ENCODE measurements at places on chromosomes 12 and 14.
A peak's percentile ranks its signal among the peaks of the same experiment; 100 is the strongest.

GRCh38 chr14:55921511-55921910, 196.7 kb upstream of the PELI2 start:
- no peak for DNase-seq

- DNase-seq: no peak
Measured at GRCh38 chr14:104804481-104805325, 3.8 kb downstream of the ZBTB42 start.

GRCh38 chr14:34713681-34714319, 593 bp downstream of the CFL2 start:
- no peak for DNase-seq

DNA sequence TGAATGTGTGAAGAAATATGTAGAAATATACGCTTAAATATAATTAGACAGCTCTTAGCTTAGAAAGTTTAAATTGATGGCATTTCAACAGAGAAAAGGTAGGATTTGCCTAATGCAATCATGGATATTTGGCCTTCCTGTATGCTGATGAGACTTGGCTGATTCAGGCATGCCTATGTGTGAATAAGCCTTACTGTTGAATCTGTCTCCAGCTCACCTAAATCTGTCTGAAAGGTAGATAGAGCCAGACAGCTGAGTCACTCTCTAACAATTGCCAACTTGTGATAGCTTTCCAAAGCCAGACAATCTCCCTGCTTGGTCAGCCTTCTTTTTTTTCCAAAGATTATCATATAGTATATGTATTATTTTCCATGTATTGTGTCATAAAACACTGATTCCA, 92.8 kb upstream of the FLRT2 start:
- DNase-seq: no peak

DNA sequence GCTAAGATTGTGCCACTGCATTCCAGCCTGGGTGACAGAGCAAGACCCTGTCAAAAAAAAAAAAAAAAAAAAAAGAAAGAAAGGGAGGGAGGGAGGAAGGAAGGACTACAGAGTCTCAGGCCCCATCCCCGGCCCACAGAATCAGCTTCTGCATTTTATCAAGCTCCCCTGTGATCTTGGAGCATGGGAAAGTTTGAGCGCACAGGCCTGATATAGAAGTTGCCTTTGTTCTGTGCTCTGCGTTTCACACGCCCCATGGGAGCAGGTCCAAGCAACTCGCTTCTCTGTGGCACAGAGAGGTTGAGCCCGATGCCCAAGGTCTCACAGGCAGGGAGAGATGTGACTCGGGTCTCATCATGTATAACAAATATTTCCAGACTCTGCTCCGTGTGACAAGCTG, 101.8 kb downstream of the PHETA1 start:
- no peak for DNase-seq

GRCh38 chr14:58901826-58902225, 264.1 kb downstream of the DACT1 start:
- no peak for DNase-seq

DNA sequence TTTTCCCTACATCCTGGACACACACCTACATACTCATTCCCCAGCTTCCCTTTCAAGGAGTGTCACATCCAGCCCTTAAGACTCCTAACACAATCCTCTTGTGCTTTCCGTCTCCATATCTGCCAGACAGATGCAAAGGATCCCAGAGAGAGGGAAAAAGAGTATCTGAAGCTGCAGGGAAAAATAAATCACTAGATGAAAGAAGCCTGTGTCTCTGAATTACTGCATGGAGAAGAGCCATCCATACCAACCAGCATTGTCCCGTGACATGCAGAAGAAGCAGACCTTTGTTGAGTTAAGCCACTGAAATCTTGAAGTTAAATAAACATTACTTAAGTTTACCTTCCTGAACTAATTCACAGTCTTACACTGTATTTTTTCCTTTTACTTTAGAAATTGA, 54.6 kb downstream of the GTF2A1 start:
- DNase-seq: no peak

DNA sequence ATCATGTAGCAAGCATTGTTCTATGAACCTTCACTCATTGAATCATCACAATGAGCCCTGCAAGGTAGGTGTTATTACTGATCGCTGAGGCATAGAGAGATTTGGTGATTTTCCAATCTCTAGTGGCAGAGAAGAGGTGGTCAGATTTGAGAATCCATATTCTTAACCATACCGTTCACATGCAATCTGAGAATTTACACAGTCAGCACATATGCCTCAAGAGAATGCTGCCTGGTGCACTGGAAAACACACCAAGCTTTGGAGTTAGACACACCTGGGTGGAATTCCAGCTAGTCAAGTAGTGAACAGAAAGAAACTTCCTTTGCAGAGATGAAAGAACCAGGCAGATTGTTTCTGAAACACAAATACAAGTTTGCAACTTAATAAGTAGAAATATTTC, 94.1 kb downstream of the LGR5 start:
- no peak for DNase-seq

GRCh38 chr14:69152181-69152901, 578 bp downstream of the DCAF5 start:
- DNase-seq: peak; percentile 28

DNA sequence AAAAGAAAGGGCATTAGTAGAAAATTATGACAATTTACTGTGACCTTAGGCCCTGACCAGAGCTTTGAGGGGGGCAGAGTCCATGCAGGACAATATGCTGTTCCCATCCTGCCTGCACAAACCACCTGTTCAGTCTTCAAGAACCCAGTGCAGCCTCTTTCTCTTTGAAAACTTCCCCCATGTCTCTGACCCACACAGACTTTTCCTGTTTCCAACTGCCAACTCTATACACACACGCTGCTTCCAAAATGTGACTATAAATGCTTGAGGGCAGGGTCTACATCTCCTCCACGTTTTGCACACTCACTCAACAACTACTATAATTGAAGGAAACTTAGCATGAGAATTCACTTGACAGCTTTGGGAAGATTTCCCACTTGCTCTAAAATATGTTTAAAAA, 36.6 kb upstream of the SYCP3 start:
- no peak for DNase-seq

DNA sequence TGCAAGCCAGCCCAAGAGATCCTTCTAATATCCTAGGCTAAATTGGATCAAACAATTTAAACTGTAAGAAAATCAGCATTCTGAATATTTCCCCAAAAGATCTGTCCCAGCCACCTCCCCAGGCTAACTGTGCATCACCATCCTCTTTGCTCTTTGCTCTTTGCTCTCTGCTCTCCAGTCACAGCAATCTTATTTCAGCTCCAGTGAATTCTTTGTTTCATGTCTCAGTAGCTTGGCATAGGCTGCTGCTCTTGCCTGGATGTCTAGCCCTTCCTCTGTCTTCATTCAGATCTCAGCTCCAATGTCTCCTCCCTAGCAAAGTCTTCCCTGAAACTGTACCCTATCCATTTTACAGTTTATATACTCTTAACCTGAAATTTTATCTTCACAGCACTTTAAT, 399.8 kb upstream of the USP15 start:
- no peak for DNase-seq

GRCh38 chr12:86261578-86261977, 5.4 kb upstream of the MGAT4C start:
- DNase-seq: no peak

- DNase-seq: no peak
Measured at GRCh38 chr12:104748790-104749189, 209.3 kb downstream of the SLC41A2 start.

- DNase-seq: no peak
Measured at GRCh38 chr14:33956640-33957039, 5.8 kb upstream of the EGLN3 start.

DNA sequence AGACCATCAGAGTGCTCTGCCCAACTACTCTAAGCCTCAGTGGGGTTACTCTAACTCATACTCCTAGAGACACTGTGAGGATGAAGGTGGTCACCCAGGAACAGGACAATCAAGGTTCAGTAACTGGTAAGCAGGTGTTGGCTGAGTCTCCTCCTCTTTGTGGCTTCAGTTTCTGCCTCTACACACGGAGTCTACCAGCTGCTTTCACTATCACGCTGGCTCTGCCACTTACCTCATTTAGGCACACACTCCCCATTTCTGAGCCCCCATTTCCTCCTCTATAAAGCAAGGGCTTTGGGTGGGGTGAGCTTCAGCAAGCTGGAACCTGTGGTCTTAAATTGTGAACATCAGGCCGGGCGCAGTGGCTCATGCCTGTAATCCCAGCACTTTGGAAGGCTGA, 7.3 kb upstream of the TCHP start:
- DNase-seq: no peak

GRCh38 chr12:131637986-131638385, 72.9 kb upstream of the SFSWAP start:
- no peak for DNase-seq

DNA sequence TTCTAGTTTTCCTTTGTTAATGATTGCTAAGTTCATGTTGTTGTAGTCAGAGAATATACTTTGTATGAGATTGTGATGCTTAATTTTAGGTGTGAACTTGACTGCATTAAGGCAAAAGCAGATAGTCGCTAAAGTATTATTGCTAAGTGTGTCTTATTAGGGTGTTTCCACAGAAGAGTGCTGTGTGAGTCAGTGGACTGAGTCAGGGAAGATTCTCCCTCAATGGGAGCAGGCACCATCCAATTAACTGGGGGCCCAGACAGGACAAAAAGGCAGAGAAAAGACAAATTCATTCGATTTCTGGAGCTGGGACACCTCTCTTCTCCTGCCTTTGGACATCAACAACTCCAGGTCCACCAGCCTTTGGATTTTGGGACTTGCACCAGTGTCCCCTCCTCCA, 48.5 kb downstream of the BAZ1A start:
- no peak for DNase-seq

DNA sequence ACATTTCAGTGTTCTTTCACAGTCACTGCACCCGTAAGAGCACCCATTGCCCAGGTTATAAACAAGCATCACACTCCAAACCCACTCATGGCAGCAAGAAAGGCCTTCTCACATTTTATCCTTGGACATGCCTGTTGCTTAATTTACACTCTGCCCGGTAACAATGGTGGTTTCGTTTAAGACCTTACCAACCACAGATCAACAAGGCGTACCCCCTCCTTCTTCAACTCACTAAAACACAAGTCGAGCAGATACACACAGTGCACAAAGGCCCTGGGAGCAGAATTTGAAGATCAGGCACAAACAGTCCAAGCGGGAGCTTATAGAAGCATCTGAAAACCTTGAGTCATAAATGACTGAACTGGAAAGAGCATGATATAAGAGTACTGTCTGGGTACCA, 98.1 kb downstream of the GALC start:
- no peak for DNase-seq

- DNase-seq: no peak
Measured at GRCh38 chr12:951176-951575, 1.7 kb upstream of the RAD52 start.

GRCh38 chr12:22535478-22535877, 8.9 kb downstream of the C2CD5 start:
- DNase-seq: no peak

- DNase-seq: no peak
Measured at GRCh38 chr14:28830115-28830534, 63.5 kb downstream of the FOXG1 start.

DNA sequence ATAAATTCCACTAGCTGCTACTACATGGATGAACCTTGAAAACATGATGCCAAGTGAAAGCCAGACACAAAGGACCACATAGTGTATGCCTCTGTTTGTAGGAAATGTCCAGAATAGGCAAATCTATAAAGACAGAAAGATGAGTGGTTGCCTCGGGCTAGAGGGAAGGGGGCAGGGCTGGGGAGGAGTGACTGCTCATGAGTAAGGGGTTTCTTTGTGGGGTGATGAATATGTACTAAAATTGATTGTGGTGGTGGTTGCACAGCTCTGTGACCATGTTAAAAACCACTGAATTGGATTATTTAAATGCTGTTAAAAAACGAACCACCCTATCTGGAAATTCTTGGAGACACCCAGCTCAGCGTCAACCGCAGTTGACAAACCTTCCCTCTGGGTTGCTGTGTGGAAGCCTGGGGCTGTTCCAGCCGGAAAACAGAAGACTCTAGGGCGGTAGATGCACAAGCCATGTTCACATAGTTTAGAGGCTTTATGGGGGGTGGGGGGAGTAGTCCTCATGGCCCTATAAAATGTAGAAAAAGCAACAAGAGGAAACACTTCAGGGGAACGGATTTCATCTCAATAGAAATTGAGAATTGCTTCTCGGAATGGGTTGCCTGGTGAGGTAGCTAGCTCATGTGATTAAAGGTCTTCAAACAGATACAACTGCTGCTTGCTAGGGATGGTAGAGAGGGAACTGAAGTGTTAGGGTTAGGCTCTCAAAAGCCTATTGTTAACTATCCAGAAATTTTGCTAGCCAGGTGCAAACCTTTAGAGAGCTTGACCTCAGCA, 29.4 kb downstream of the RIN3 start:
- no peak for DNase-seq

DNA sequence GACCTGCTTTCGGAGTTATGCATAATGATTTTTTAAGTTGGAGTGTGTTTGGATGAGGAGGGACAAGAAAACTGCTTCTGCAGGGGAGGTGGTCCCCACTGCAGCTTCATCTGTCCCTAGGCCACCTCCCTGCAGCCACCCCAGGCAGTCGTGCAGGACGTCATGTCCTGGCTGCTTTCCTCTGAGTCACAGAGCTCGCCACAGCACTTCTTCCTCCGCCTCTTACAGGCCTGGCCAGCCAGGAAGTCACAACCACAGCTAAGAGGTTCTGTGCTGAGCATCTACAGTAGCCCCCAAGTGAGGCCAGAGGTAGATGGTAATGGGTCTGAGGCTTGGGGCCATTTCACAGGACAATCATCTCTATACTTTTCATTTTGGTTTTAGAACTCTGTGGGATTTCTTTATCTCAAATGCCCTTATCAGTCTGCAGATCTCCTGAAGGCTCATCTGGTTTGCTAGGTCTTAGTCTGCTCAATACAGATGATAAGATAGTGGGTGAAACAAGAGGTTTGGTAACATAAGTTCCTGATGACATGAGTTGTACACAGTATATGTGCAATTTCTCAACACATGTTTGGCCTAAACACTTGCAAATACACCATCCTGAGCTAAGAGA, 106.4 kb downstream of the ARF6 start:
- DNase-seq: no peak

All from HuH-7.5 (cell line).